WTC11 (cell line): ENCODE measurements at places on chromosomes 7 and 10.
A peak's percentile ranks its signal among the peaks of the same experiment; 100 is the strongest.

DNA sequence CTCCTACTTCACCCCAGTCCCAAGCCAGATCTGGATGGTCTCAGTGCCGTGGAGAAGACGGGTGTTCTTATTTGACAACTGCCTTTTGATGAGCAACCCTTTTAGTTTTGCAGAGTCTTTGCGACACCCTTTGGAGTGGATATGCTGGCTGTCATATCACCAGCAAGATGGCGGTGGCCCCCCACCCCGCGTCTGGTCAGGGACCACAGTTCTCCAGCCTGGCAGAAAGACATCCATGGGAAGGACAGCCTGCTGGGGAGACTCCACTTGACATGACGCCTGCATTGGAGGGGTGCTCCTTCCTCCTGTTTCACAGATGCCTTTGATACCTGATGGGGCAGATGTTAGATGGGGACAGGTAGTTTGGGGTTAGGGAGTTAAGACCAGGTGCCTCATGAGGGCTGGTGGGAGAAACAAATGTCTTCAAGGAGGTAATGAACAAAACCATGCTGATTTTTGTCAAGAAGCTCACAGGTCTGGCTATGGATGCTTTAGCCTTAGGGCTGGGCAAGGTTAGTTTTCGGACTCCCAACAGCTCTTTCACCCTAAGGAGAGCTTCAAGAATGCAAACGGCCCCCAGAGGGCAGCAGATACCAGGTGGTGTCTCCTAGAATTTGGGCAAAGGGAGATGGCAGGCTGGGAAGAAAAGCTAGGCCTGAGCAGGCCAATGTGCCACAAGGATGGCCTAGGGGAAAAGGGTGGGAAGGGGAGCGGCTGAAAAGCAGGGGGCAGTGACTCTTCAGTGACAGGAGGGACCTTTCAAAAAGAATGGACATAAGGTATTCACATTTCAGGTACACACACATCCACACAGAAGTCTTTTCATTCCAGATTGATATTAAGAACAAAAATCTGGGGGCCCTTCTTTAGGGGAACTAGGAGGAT is 95.2 kb downstream of the CLEC2L start:
- DNase-seq = peak; percentile 64

- no peak for DNase-seq
These were observed 621.3 kb downstream of the KCNMA1 start for GRCh38 chr10:77016278-77016815.

- DNase-seq = peak; percentile 63
These were observed 27.6 kb downstream of the SLC35G1 start for GRCh38 chr10:93921338-93921737.

- DNase-seq = no peak
These were observed 7.4 kb downstream of the PRPS1L1 start for GRCh38 chr7:18020138-18020715.

DNA sequence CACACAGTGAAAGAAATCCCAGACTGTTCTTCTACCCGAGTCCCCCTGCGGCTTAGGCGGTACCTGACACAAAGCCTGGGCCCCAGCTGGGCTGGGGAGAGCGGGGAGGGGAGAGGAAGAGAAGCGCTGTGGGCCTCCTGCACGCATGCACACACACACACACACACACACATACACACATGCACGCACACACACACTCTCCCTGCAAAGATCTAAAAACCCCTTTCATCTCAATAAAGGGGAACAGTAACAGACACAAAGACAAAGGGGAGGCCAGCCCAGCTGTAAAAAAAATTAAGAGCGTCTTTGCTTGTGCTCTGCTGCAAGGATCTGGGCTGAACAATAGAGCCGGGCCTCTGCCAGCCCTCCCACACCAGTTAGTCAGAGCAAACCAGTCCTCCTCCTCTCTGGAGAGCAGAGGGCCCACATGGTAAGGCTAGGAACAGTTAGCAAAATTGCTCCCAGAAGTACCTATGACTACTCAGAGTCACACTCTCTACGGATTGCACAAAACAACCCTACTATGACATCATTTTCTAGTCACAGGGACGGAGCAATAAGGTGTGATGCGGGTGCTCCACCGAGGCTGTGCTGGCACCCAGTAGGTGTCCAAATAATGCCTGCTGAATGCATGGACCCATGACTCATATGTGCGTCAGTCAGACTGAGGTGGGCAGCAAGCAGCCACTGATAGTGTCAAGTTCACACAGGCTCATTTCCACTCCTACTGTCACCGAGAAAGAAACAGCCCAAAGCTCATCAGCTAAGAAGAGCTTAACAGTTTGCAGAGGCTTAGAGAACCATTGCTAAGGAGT is 9.2 kb downstream of the ITPRIP start:
- no peak for DNase-seq

DNA sequence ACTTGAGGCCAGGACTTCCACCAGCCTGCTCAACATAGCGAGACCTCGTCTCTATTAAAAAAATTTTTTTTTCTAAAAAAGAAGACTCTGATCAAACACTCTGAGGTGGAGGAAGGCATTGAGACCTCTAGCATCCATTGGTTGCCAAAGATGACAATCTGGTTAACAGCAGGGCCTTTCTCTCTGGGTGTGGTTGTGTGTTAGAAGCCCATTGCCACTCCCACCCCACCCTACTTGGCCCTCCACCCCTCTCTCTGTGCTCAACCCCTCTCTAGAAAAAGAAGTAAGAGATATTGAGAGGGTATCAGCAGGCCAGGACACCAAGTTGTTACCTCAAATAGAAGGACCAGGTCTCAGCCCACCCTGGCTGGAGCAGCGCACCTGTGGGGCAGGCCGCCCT is 57.4 kb upstream of the MXI1 start:
- DNase-seq = no peak

DNA sequence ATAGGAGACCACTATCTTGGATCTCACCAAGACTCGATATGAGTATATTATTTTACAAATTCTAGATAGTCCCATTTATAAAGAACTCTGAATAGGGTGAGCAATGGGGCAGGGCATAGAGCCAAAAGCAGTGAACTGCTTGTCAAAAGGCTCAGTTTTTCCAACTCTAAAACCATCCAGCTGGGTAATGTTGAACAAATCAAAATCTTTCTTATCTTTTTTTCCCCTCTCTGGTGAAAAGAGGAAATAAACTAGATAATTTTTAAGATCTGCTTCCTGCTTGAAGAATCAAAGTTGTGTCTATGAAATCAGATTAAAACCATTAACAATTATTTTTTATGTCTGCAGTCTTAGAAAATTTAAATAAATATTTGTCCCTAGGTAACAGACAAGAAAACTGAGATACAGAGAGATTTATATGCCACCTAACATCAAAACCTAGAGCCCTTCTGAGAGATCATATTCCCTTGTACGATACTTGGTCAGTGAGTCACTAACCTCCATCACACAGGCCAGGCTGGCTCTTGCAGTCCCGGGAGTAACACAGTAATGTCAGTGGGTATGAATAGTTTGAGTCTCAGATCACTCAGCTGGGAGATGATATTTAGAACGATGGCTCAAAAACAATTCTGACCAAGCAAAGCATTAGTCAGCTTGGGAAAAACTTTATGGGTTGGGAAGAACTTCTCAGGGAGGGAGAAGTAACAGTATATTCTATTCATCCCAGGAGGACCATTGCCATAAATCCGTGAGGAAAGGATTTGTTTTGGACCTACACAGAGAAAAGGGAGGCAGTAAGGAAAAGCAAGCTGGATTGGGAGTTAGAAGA is 178.8 kb downstream of the REEP3 start:
- no peak for DNase-seq

DNA sequence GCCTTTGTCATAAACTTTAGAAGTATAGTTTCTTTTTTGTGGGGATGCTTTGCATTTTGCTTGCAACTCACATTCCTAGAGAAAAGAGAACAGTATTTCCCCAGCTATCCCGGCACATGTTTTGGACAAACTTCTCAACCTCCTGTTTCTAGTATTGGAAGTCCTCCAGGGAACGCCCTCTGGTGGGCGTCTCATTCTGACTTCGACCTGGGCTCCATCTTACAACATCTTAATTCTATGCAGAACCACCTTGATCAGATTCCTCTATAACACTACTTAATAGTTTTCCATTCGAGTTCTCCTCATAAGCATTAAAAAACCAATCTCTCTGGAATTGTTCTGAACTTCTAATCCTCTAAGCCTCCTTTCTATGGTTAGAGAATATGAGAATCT is 139.5 kb upstream of the FZD8 start:
- DNase-seq = peak; percentile 60

DNA sequence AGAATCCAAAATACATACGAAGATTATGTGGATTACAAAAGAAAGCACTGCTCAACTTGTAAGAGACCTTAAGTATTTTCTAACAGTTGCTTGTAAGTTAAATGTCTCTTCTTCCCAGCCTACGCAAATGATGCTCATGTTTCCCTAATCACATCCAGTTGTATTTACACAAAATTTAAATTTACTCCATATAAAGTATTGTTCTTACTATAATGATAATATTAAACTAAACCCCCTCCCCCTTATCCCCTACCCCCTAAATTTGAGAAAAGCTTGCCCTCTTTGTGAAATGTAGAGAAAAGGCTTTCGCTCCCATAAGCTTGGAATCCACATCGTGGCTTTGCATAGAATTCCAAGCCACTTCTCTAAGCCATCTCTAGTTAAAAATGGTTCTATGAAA is 29.4 kb downstream of the ANKMY2 start:
- no peak for DNase-seq

DNA sequence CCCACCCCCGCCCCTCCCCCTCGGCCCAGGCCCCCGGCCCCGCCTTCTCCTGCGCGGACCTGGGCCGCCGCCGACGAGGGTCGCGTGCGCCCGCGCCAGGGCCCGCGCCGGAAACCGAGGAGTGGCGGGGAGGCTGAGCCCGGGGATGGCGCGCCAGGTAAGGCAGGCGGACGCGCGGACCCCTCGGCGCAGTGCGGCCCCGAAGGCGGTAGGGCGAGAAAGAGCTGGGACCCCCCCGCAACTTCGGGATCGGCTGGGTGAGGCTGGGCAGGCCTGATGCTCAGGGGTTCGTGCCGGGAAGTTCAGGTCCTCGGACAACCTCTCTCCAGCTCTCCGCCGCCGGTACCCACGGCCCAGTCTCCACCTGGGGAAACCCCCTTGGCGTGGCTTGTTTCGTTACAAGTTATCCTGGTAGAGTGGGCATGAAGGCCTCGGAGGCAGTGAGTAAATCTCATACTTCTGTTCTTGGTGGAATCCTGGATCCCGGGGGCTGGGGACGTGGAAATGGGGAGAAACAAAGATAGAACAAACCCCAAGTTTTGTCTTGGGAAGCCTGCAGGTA is 58.4 kb downstream of the ZNF467 start:
- no peak for DNase-seq

DNA sequence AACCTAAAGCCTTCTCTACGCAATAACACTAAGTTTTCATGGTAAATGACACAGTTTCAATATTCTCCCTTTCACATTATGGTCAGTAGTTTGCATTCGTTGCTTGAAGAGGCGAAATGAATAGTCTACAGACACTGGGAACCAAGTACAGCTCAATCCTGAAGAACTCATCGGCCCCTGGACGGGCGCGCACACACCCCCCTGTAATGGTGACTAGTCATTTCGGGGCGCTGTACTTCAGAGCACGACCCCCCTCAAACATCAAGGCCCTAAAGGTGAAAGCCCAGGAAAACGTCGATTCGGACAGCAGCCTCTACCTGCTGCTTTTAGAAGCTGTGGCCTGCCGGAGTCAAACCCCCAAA is 1.0 kb downstream of the NT5C2 start:
- no peak for DNase-seq

DNA sequence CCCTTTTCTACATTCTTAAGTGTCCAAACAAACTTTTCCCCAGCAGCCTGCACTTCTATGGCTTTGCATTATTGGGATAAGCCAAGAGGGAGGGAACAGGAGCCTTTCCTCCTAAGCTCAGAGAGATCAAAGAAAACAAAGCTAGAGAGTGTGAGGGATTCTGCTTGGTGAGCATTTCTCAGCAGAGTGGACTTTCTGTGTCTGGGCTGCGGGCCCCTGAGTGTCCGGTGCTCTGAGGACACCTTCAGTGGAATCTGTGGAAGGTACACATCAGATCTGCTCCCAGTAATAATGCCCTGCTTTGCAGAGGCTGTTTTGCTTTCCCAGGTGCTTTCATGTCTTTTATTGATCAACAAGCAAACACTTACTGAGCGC is 50.2 kb downstream of the KCNMA1 start:
- DNase-seq = no peak

GRCh38 chr10:14724931-14725330 is 49.8 kb downstream of the FAM107B start:
- no peak for DNase-seq

DNA sequence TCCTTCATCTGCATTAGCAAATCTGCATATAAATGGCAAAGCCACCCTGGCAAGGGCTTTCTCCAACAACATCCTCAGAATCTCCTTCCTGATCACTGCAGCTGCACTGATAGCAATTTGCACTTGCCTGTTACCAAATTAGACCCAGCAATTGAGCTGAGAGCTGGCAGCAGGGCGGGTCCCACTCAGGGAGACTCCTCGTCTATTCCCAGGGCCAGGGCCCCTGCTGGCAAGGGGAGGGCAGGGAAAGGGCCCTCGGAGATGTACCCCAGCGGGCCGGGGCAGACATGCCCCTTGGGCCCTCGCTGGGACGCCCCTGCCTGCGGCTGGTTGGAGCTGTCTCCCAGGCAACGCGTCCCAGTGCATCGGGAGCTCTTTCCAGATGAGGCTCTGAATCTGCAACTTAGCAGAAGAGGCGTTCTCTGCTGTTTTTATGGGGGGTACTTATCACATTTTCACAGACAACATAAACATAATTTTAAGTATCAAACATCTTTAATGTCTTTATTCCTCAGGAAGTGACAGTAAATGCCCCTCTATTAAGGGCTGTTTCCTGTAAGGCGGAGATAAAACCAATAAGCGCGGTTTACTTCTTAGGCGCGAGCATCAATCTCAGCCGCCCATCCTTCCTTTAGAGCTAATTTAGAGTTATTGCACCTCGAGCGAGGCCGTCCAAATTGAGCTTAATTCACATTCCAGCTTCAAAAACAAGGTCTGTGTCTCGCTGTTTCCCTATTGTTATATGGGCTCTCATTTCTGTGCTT is 249.0 kb upstream of the PPP2R2D start:
- peak; percentile 44 for DNase-seq

- no peak for DNase-seq
These were observed 262.0 kb downstream of the ADRA2A start for GRCh38 chr10:111338805-111339204.

GRCh38 chr7:77697535-77697831 is 1.2 kb downstream of the RSBN1L start:
- no peak for DNase-seq

- DNase-seq = no peak
These were observed 167.6 kb downstream of the CTTNBP2 start for GRCh38 chr7:117705630-117706029.

- DNase-seq = no peak
These were observed 17.3 kb upstream of the CSGALNACT2 start for GRCh38 chr10:43120929-43121314.

DNA sequence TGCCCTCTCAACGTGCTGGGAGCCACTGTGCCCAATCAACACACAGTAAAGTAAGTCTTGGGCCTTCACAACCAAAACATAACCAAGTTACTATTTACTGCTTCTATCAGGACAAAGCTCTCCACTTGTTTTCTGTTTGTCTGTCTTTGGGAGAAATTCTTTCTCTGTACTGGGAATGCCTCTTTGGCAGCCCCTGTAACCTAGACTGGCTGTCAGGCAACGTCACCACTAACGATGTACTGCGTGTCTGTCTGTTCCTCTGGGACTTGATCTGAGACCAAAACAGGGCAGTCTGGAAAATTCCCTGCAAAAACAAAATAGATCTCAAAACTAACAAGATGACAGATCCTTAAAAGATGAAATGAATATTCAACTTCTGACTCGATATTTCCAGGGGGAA is 113.0 kb downstream of the SMURF1 start:
- DNase-seq = no peak

GRCh38 chr7:151179946-151180345 is 7.1 kb downstream of the ASB10 start:
- DNase-seq = no peak
